ENCODE measurements at places on chromosomes 2 and 18.

GRCh38 chr2:187475499-187476248, 27.6 kb upstream of the CALCRL start:
- DNase-seq: no peak

GRCh38 chr2:6337472-6337820, 528.3 kb downstream of the CMPK2 start:
- DNase-seq: peak; percentile 63

DNA sequence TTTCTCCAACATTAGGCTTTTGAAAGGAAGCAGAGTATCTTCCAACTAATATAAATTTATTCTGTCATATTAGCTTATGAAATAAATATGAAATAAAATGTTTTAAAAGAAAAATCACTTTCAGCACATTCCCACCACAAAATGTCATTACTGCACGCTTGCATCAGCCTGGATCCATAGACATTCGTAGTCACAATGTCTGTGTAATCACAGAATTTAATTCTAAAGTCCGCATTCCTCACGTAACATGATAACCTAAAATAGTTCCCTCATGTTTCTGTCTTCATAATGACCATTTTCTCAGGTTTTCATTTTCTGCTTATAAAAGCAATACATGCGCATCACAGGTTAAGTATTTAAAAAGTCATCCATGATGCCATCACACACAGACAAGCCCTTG, 47.1 kb downstream of the HDAC4 start:
- no peak for DNase-seq

DNA sequence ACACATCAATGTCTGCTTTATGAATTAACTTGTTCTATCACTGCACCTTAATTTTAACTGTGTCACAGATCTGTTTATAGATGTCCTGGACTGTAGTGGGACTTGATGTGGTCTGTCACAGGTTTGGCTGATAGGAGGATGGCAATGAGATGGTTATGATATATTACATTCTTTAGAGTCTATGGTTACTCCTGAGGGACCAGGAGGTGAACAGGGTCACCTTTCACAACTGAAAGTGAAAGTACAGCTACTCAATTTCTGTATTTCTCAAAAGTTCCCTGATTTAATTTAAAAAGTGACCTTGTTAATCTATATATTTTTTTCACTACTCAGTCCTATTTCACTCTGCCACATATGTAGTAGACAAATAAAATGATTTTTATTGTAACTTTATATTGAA, 1284.1 kb upstream of the GYPC start:
- DNase-seq: no peak

- no peak for DNase-seq
These were observed 61.3 kb downstream of the SPRED2 start for GRCh38 chr2:65371074-65371434.

DNA sequence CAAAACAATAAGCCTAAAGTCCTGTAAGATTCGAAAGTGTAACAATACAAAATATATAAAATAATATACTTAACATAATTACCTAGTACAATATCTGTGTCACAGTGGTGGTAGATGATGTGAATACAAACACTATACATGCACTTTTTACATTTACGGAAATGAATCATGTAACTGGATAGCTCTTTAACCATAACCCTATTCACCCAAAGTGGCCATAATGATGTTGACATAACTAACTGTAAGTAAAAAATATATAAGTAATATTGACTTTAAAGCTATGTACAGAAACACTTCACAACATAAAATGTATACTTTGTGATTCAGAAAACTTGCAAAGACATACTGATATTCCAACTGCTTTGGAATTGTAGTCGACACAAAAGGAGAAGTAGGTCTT, 616.9 kb upstream of the SLC8A1 start:
- peak; percentile 71 for DNase-seq

DNA sequence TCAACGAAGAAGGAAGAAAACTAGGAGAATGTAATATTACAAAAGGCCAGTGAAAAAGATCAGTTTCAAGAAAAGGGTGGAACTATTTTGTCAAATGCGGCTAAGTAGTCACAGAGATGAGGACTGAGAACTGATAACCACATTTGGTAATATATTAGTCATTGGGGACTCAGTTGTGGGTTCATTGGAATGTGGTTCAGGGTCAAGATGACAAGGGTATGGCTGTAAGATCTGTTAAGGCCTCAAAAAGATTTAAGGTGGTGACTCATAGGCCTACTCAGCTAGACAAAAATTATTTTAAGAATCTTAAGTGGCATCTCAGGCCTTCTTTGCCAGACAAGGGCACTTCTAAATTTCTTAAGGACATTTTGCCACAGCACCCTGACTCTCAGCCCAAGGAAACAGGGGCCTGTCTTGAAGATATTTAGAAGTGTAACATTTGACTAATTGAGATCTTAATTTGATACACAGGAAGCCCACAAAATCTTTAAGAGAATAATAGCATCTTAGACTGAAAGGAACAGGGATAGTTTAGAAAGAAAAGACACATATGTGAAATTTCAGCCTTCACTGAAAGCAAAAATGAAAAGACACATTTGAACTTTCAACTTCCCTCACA, 81.3 kb downstream of the STRADB start:
- no peak for DNase-seq

DNA sequence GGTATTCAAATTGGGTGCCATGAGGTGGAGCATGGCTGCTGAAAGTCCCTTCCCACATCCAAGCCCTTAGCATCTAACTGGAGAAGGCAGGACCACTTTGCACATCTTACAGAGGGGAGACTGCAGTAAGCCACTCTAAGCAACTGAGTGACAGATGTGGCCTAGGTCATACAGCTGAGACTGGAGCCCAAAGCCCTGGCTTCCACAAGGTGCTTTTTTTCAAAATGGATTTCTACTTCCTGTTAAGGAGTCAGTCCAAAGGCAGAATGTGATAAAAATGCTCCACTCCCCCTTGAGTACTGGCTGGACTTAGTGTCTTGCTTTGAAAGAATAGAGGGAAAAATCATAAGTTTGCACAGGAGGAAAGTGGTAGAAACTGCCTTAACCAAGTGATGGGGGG, 424.0 kb upstream of the SPRED2 start:
- no peak for DNase-seq

DNA sequence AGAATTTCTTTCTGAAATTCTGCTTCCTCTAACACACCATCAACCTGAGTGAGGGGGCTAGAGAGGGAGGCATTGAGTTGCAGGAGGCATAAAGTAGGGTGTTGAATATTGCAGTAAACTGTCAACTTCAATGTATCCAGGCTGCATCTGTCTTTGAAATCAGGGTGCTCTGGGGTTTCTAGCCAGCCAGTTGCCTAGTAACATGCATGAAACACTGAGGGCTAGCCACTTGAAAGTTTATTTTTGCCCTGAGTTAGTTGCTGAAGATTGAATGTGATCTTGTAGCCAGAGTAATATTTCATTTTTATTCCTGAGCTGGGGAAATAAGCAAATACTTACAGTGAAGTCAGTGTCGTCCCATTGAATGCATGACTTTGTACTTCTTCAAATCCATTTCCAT, 41.9 kb downstream of the LHCGR start:
- no peak for DNase-seq

GRCh38 chr2:111121028-111121827, 514 bp downstream of the BCL2L11 start:
- peak; percentile 76 for DNase-seq

GRCh38 chr2:38294597-38294996, 82.5 kb downstream of the ATL2 start:
- DNase-seq: no peak

GRCh38 chr2:169877398-169877797, 50.1 kb downstream of the UBR3 start:
- DNase-seq: peak; percentile 1

DNA sequence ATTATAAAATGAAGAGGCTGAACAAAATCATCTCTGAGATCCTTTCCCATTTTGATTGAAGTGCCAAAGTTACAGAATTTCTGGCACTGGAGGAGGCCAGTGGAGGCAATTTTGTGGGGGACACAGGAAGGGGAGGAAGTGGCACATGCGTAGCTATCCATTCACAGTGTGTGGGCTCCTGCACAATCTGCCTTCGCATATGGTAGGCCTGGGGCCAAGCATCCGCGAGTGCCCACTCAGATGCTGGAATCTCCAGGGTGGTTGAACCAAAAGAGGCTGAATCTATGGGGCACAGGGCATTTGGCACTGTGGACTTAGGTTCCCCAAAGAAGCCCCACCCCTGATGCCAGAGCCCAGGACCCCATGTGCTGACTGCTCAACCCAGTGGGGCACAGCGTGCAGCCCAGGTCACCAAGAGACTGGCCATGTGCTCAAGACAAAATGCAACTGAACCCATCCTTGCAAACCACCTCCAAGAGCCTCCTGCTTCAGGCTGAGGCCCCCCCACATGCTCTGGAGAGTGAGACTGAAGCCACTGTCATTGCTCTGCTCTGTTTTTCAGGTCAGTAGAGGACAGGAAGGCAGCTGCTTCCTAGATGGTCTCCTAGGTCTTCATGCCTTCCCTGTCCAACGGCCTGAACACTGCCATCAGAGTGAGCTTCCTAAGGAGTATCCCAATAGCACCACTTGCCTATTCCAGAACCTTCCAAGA, 28.5 kb downstream of the ST8SIA5 start:
- no peak for DNase-seq

DNA sequence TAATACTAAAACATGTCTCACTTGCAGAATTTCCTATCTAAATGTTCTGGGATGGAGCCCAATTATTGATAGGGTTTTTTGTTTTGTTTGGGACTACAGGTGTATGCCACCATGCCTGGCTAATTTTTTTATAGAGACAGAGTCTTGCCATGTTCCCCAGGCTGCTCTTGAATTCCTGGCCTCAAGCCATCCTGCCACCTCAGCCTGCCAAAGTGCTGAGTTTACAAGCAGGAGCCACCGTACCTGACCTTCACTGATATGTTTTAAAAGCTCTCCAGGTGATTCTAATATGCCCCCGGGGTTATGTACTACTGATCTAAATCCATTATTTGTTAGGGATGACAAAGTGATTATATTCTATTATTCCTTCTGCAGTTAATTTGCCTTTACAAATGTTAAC, 2.2 kb downstream of the ELAC1 start:
- DNase-seq: peak; percentile 77

- no peak for DNase-seq
These were observed 21.8 kb upstream of the CXCR1 start for GRCh38 chr2:218188528-218188927.

DNA sequence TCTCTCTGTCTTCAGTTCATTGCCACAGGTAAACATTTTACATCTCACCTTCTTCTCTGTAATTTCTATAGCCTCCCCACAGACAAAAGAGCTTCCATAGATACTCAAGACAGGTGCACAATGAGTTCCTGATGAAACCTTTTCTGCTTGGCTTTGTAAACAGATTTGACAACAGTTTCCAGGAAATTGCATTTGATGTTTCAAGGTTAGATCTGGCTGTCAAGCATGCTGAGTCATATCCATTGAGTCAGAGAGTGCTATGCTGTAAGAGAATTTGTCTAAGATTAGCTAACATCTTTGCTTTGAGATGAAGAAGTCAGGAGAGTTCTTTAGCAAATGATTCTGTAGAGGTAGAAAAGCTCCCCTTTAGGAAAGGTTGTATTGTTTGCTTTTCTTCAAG, 40.6 kb upstream of the MAP2 start:
- peak; percentile 40 for DNase-seq

GRCh38 chr18:23237524-23238151, 102.4 kb downstream of the CABLES1 start:
- DNase-seq: no peak

- peak; percentile 39 for DNase-seq
These were observed 1.9 kb downstream of the CLK1 start for GRCh38 chr2:200862532-200863000.

- no peak for DNase-seq
These were observed 30.6 kb upstream of the CEP68 start for GRCh38 chr2:65025453-65026123.

DNA sequence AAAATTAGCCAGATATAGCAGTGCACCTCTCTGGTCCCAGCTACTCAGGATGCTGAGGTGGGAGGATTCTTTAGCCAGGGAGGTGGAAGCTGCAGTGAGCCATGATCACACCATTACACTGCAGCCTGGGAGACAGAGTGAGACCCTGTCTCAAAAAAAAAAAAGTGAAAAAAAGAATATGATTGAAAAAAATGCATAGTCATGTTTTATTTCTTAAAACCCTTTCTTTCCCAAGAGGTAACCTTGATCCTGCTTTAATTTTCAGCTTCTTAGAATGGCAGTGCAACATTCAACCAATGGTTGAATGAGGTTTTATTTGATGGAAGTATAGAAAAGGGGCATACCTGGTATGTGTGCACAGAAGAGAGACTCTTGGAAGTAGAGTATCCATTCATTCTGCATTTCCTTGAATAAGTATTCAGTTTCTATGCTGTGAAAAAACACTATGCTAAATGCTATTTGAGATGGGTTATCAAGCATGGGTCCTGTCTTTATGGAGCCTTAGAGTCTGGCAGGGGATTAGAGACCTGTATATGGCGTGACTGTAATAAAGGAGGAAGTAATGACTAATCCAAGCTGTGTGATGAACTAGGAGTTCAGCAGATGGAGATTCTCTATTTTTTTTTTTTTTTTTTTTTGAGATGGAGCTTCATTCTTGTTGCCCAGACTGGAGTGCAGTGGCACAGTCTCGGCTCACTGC, 146.3 kb downstream of the WDSUB1 start:
- DNase-seq: no peak

DNA sequence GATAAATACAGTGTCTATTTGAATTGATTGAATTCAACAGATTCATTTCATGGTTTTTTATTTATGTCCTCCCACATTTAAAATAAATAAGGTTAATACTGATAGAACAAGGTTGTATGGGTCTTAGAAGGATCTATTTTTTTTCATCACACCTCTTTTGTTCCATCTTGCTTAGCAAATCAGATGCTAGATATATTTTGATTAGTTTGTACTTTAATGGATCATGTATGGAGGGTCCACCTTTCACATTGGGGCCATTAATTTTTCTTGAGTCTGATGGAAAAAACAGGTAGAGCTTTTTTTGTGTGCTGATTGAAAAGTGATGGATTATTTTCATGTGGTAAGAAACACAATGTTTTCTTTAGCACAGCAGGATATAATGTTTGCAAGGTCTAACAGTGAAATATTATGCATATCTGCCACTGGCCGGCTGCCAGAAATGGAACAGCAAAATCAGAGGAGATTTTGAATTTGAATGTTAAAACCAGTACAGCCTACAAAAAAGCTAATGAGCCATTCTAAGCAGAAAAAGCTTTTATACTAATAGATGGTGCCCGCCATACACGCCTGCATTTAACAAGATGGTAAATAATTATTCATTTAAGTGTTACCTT, 188.1 kb upstream of the ETAA1 start:
- peak; percentile 89 for DNase-seq

DNA sequence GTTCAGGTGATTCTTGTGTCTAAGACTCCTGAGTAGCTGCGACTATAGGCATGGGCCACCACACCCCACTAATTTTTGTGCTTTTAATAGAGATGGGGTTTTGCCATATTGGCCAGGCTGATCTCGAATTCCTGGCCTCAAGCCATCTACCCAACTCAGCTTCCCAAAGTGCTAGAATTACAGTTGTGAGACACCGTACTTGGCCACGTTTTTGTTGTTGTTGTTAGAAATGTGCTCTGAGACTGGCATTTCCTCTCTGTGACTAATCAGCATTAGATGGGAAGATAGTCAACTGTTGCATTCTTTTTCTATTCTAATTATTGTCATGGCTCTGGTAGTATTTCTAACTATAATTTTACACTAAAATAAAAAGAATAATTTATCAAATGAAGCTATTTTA, 191.7 kb downstream of the CAMKMT start:
- DNase-seq: no peak
